CD14-positive monocyte (primary cell): ENCODE measurements at places on chromosomes 13 and 19.

- DNase-seq = no peak
Measured at GRCh38 chr13:97726664-97727280, 226.7 kb upstream of the IPO5 start.

GRCh38 chr19:1826557-1827521 lies 14.8 kb upstream of the ATP8B3 start:
- DNase-seq = no peak

DNA sequence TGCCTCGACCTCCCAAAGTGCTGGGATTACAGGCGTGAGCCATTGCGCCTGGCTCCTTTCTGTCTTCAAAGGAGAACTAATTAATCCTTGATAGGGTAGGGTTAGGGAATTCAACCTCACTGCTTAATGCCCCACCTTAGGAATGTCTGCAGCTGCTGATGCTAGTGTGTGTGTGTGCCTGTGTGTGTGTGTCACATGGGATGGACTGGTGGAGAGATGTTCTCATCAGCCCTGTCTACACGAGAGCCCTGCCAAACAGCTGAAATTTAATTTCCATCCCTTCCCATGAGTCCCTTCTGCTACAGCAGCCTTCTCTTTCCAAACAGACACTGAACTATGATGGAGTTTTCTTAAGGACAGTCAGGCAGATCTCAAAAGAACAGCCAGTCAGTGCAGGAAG lies 46.5 kb upstream of the CLDN10 start:
- no peak for DNase-seq

DNA sequence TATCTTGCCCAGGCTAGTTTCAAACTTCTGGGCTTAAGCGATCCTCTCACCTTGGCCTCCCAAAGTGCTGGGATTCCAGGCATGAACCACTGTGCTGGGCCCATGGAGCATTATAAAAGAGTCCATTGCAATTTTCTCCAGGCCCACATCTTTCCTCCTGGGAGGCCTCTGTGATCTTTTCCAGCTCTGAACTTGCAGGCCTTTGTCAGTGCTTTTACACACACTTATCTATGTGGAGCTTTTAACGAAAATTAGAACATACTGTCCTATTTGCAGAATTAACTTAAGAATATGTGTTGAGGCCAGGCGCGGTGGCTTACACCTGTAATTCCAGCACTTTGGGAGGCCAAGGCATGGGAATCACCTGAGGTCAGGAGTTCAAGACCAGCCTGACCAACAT lies 23.9 kb downstream of the TDRD12 start:
- DNase-seq = no peak

GRCh38 chr13:106915146-106915545 lies 347.2 kb upstream of the ARGLU1 start:
- no peak for DNase-seq

GRCh38 chr19:16283210-16284061 lies 41.2 kb upstream of the KLF2 start:
- DNase-seq = peak; percentile 68

- DNase-seq = no peak
Measured at GRCh38 chr19:35220315-35220921, 8.1 kb downstream of the FAM187B start.

GRCh38 chr13:88022431-88023208 lies 351.4 kb downstream of the SLITRK5 start:
- peak; percentile 2 for DNase-seq

- DNase-seq = no peak
Measured at GRCh38 chr13:87678372-87678752, 7.2 kb downstream of the SLITRK5 start.

- DNase-seq = no peak
Measured at GRCh38 chr19:10617409-10618121, 7.8 kb upstream of the SLC44A2 start.
